CD4-positive, alpha-beta T cell treated with Interleukin-6 at 100 ng/mL for 8 hours (primary cell): ENCODE measurements at places on chromosomes 2 and 18.

DNA sequence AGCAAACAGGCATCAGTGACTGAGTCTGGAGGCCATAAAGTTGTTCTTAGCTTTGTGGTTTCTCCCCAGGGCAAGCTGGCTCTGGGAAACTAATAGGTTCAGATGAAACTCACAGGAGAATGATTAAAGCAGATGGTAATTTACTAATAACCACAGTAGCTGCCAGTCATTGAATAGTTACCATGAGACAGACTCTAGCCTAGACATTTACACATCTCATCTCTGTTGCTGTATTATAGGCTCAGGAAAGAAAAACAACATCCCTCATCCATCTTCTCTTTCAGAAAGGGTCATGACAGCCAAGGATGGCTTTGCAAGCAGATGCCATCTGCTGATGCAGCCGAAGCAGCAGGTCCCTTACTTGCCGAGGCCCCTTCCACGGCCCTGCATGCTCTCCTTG is 314.0 kb upstream of the ID2 start:
- no peak for DNase-seq

DNA sequence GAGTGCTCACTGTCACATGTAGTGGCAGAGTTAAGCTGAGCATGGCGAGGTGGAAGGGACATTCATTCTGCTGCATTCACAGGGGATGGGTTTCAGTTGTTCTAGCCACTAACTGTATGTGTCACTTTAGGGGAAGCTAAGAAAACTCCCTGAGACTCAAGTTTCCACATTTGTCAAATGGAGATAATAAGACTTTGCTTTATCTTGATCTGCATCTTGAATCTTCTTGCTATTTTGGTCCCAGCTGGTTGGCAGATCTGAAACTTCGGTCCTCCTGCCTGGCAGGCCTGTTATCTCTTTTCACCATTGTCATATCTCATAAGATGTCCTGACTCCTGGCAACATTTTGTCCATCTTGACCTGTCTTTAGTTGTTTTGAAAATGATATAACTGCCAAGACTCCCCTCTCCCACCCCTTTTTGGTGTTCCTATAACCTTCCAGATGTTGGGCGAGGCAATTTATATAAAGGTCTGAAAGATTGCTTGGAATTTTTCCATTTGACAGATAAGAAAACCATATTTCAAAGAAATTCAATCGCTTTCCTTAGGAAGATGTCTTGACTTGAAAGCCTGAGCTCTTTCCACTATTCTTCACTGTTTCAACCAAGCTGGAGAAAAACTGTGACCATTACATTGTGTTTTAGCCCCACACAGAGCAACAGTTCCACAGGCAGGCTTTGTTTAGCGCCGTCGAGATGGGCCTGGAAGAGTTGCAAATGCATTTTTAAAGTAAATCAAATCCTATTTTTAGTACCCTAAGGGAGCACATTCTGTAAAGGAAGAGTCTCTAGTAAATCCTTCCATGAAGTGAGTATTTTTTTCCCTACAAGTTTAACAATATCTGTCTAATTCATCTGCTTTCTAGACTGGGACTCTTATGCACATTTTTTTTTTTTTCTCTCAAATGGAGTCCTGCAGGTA is 33.4 kb downstream of the MYCN start:
- no peak for DNase-seq

GRCh38 chr2:149719695-149720094 is 132.1 kb upstream of the MMADHC start:
- no peak for DNase-seq

DNA sequence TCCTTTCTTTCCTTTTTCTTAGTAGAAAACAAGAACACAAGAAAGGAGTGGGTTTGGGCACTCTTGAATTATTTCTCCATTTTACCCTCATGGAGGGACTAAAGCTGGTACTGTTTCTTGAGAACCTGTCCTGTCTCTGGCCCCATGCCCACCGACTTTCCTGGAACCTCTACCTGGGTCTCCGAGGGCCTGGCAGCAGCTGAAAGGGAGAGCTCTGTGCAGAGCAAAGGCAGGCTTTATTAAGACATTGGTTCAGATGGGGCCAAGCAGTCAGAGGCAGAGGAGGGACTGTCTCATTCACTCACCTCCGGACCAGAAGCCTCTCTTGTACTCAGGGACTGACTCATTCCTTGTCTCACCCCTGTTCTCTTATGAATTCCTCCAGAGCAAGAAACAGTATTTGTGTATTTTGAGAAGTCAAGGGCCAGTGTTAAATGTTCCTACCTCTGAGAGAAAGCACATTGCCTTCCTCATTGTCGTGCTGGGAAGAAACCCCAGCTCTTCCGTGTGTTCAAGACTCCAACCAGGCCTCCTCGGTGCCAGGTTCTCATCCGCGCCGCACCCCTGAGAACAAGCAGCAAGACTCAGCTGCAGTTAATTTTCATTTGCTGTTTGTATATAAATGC is 201.9 kb upstream of the NT5C1B start:
- no peak for DNase-seq

DNA sequence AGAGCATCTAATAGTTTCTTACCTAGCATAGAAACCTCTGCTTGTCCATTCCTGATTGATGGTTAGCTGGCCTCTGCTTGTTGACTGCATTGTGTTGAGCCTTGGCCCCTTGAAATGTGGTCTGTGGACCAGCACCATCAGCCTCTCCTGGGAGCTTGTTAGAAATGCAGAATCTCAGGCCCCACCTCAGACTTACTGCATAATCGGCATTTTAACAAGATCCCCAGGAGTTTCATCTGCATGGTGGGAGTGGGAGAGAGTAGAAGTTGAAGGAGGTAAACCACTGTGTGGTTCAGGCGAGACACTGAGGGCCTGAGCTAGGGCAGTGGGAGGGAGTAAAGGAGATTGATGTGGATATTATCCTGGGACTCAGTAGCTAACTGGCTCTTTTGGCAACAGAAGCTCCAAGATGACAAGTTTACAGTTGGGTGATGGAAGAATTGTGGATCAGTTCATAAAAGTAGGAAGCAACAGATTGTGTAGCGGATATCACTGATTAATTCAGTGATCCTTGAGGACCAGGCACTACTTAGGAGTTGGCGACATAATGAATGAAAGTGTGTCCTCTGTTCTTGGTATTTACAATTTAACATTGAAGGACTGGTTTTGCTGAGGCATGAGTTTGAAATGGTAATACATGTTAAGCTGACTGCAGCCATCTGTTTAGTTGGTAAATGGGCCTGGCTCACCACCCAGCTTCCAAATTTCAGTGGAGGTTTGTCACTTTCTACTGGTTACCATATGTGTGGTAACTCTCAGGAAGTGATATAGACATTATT is 20.9 kb downstream of the PHLPP1 start:
- DNase-seq, result no peak

GRCh38 chr2:7449298-7449697 is 532.1 kb downstream of the RNF144A start:
- DNase-seq, result no peak

- no peak for DNase-seq
These were observed 375.6 kb upstream of the LRATD1 start for GRCh38 chr2:14256890-14257289.

- no peak for DNase-seq
These were observed 155.5 kb downstream of the ARHGAP28 start for GRCh38 chr18:6885006-6885481.

- no peak for DNase-seq
These were observed 171.8 kb downstream of the ASXL3 start for GRCh38 chr18:33749834-33750233.

- DNase-seq, result no peak
These were observed 68.3 kb downstream of the CRACDL start for GRCh38 chr2:98867539-98868309.

GRCh38 chr2:152925547-152926448 is 207.4 kb downstream of the ARL6IP6 start:
- DNase-seq, result no peak

- no peak for DNase-seq
These were observed 15.4 kb downstream of the ALPG start for GRCh38 chr2:232422051-232422450.
